ENCODE measurements at places on chromosomes 5 and 9.

DNA sequence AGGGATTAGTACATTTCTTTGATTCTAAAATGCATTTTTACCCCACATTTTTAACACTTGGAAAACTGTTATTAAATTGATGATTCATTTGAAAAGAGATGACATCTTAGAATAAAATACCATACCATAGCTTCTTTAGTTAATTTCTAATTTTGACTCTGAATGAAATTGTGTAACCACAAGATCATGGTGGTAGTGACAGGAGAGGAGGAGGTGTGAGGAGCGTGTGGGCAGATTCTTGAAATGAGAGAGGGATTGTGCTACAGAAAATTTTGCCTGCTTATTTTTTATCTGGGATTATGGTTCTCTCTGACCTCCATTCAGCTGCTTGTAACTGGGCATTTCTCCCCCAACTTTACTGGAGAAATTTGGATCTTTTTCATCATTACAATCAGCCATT is 173.3 kb upstream of the CLINT1 start:
- no peak for DNase-seq

GRCh38 chr5:151427258-151427657 is 20.1 kb upstream of the SLC36A1 start:
- DNase-seq = no peak

GRCh38 chr5:65262096-65262495 is 219.6 kb downstream of the ADAMTS6 start:
- no peak for DNase-seq

GRCh38 chr5:106288979-106289378 is 1381.8 kb downstream of the EFNA5 start:
- no peak for DNase-seq

DNA sequence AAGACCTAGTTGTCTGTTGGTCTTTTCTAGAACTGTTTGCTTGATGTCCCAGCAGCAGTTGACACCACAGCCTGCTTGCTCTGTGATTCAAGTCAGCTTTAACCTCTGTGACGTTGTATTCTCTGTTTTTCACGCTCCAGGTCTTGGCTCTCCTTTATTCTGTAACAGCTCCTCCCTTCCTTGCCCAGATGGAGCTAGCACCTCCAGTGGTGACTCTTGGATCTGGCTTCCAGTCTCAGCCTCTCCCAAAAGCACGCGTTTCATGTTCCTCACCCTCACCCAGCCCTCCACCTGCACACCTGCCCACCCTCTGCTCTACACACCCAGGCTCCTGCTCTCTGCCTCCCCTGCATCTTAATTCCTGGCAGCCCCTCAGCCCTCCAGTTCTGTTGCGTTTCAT is 50.6 kb downstream of the DMRT1 start:
- no peak for DNase-seq

- DNase-seq = no peak
Observed at GRCh38 chr5:147190331-147190730, 44.5 kb upstream of the STK32A start.

DNA sequence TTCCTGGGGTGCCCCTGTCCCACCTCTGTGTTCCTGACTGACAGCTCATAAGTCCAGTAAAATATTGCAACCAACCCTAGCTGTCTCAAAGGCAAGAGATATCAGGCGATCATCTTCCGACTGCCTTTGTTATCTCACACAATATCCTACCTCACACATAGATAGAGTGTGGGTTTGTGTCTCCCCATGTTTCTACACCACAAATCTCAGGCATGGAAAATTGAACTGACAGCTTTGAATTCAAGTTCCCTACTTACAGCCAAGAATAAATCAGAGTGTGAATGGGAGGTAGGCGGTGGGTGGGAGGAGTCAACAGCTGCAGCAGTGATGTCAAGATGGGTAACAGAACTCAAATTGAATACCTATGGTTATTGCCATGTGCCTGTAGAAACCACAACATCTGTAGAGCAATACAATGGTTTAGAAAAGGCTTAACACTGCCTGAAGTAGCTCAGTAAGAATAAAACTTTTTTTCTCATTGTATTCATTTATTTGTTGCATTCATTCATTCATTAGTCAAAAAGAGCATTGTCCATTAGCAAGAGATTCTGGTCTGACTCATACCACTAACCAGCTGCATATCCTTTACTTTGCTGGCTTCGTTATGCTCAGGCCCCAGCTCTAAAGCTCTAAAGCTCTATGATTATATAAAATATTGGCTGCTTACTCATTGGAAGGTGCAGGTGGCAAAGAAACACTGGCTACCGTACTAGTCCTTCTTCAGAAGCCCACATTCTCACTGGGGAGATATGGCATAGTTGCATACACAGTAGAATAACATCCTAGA is 108.2 kb upstream of the DMAC1 start:
- no peak for DNase-seq

GRCh38 chr5:88967633-88968585 is 84.9 kb upstream of the MEF2C start:
- no peak for DNase-seq

DNA sequence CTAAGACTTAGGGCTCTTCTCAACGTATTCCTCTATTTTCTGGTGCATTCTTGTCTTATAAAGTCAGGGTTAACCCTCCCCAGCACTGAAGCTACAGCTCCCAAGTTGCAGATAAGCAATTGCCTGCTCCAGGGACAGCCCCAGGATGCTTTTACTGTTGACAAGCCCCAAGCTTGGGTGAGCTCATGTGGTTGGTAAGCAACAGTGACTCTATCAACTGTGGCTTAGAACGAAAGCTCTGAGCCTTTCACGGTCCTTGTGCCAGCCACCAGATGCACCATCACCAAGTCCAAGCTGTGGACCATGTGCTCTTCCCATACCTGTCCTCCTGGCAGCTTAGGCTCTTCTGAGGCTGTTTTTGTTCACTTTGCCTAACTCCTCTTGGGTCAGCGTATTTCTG is 13.5 kb downstream of the ADRB2 start:
- no peak for DNase-seq

GRCh38 chr9:112846528-112847488 is 43.9 kb downstream of the SLC46A2 start:
- DNase-seq = no peak

GRCh38 chr9:125914411-125914810 is 167.2 kb downstream of the PBX3 start:
- DNase-seq = no peak

DNA sequence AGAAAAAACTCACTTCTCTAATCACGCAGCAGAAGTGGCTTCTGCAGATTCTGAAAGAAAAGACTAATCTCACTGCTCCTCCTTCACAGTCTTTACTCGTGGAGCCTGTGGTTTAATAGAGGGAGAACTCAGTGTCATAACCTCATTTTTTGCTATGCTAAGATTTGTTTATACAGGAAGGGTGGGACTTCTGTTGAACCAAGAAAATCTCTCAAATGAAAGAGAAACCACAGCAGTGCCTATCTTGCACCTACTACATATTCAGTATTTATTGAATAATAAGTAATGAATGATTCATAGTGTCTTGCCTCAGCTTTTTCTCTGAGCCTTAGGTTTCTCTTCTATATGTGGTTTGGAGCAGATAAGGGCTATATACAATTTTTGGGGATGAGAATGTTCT is 136.1 kb upstream of the DMAC1 start:
- no peak for DNase-seq

DNA sequence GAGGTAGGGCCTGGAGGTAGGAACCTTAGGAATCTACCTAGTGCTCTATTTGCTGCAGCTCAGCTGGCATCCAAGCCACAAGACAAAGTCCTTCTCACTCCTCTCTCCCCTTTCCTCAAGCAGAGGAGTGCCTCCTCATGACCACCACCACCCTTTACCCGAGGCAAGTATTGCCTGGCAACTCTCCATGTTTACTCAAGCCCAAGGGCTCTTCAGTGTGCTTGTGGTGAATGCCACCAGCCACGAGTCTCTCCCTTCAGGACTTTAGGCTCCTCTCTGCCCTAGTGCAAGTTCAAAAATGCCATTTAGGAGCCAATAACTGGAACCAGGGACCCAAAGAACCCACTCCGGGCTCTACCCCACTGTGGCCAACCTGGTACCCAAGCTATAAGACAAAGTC is 514.5 kb upstream of the RGMB start:
- DNase-seq = no peak

DNA sequence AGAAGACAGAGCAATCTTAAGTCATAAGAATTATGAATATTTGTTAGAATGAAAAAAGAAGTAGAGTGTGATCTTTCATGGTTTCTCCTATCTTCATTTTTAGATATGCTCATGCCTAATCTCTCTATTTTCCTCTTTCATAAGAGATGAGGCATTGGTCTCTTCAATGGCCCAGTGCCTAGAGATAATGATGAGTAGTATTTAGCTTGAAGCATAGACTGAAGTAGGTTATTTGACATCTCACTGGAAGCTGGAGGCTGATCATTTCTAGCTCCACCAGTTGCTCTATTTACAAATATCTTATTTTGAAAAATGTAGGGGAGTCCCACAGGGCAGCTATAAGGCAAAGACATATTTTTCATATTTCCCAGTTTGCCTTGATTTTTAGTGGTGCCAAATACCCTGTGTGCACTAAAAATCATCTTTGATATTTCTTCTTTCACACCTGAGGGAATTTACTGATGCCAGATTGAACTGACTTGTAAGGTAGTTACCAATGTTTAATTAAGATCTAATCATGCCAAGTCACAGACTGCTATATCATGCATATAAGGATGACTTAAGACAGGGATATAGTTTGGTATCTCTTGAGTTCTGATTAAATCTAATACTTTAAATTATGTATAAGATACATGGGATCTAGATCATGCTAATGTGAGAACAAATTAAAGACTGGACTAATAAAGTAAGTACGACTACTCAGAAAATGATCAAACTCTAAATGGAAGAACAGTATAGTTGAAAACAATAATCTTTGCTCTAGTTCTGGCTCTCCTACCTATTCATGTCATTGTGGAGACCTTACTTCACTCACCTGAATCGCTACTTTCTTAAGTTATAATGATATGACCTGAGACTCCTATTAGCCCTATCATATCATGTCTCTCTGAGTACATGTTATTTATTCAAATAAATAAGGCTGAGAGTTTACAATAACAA is 108.2 kb upstream of the IFNE start:
- no peak for DNase-seq

- DNase-seq = peak; percentile 23
Observed at GRCh38 chr9:133677126-133678010, 41.2 kb downstream of the DBH start.

GRCh38 chr5:101520417-101520816 is 617.3 kb upstream of the ST8SIA4 start:
- no peak for DNase-seq

- no peak for DNase-seq
Observed at GRCh38 chr5:35880156-35880555, 23.5 kb downstream of the IL7R start.

DNA sequence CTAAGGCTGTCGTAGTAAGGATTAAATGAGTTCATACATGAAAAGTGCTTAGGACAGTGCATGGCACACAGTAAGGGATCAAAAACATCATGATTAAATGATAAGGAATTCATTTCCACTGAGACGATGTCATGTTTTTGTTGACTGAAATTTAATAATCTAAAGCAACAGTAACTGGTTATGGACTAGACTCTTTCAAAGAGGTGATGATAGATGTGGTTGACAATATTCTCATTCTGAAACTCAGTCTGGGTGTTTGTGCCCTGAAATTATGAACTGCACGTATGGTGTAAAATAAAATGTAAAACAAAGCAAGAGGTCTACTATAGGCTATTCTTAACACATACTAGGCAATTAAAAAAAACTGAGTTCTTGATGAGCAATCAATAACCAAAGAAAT is 280.0 kb downstream of the DENND1A start:
- no peak for DNase-seq

- no peak for DNase-seq
Observed at GRCh38 chr5:15321776-15322175, 178.2 kb upstream of the FBXL7 start.

DNA sequence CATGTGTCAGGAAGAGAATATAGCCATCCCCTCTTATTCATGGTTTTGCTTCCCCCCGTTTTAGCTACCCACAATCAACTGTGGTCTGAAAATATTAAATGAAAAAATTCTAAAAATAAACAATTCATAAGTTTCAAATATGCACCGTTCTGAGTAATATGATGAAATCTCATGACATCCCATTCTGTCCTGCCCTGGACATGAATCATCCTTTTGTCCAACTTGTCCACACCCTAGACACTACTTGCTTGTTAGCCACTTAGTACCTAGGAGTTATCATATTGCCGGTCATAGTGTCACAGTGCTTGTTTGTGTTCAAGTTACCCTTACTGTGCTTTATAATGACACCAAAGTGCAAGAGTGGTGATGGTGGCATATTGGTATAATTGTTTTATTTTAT is 113.5 kb downstream of the CAAP1 start:
- DNase-seq = no peak

Measured in stimulated activated CD8-positive, alpha-beta memory T cell treated with anti-CD3 and anti-CD28 coated beads, Interleukin-7, amount 100 ng/mL, for 1 hour (primary cell).